PC-3 (cell line): ENCODE measurements at places on chromosomes 16 and 17. TPM values are rescaled to one million over a fixed set of nuclear protein-coding genes. Genes with fewer than 3 reads are reported as not detected.

KCNH6 gene
- total RNA-seq, result not detected in 2 replicates

C17orf107 gene
- total RNA-seq, result 0.35 and 0.36 TPM in 2 replicates

ITGA2B gene
- 3.1 and 7.1 TPM in 2 replicates for total RNA-seq

HCRT gene
- not detected in 2 replicates for total RNA-seq

IGFBP4 gene
- 164 and 297 TPM in 2 replicates for total RNA-seq

HEATR9 gene
- total RNA-seq, result not detected in 2 replicates

CNGB1 gene
- 0.04 TPM in 1 of 2 replicates, not detected in the other for total RNA-seq
